Cortex of kidney (tissue), 1 donor: ENCODE measurements at places on chromosomes 7 and 10.

DNA sequence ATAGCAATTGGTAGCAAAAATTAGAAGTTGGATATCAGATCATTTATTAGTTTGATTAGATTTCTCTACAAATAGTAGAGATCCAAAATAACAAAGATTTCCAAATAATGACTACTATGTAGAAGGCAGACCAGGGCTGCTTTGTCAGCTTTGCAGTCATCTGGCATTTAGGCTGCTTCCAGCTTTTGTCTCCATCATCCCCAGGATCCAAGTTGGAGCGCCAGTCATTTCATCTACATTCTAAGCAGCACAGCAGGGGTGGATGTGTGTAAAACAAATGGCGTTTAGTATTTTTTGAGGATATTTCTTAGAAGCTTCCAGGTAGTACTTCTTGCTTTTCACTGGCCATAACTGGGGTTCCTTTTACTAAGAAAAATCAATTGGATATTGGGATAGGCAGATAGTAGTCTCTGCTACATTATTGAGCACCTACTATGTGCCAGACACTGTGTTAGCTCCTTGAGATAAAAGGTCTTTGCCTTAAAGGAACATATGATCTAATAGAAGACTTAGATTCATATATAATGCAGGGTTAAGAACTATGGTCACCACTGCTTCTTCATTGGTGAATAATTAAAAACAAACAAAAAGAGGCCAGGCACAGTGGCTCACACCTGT, 41.5 kb downstream of the TPST1 start:
- DNase-seq: no peak

DNA sequence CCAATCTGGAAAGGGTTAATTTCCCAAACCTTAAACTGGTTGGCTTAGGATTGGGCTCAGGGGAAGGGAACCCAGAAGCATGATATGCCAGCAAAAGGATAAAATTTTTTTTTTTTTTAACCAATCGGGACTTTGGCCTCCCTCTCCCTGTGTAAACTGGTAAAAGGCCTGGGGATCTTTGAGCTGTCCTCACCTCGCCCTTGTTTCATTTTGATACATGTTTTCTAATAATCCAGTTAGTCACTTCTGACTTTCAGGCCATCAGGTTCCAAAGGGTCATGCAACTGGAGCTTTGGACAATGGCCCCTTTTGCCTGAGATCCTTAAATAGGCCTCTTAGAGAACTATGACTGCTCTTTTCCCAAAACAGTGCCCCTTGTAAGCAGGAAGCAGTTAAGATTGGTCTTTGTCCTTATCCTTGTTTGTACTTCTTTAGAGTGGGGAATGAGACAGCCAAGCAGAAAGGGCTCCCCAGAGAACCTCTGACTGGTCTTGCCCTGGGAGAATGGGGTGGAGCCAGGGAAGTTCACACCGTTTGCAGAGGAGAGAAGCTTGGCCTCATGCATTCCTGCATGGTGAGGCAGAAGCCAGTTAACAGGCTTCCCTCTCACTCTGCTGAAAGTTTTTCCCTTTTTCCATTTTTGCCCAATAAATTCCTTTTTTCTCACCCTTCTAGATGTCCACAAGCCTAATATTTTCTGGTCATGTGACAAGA, 424.2 kb upstream of the CNTNAP2 start:
- DNase-seq: no peak

GRCh38 chr10:14531974-14532373, 201.2 kb upstream of the FRMD4A start:
- no peak for DNase-seq

DNA sequence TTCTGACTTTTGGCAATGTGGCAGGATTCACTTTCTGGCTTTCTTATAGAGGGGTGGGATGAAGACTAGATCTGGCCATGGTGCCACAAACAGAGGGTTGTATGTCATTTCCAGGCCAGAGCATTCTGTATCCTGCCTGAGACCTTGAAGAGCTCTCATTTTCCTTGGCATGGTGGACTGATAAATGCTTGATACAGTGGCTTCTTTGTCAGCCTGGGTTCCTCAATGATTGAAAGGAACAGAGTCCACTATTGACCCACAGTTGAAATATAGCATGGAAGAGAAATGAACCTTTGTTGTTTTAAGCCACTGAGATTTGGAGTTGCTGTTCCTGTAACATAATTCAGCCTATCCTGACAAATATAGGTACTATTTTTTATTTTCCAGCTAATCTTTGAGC, 462.7 kb downstream of the SUGCT start:
- no peak for DNase-seq

DNA sequence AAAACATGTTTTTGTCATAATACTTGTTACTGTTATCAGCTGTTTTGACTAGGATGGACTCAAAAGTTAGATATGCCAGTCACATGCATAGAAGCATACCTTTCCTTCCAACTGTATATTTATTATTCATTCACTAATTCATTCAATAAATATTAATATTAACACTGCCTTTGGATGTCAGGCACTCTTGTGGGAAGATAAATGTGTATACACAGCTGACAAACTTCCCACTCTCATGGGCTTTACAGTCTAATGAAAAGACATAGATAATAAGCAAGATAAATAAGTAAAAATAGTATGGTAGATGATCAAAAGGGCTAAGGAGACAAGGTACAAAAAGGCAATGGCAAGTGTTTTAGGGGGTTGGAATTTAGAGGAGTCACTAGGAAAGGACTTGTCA, 180.1 kb upstream of the SMIM30 start:
- DNase-seq: no peak
